ENCODE measurements at places on chromosomes 11 and 22.

DNA sequence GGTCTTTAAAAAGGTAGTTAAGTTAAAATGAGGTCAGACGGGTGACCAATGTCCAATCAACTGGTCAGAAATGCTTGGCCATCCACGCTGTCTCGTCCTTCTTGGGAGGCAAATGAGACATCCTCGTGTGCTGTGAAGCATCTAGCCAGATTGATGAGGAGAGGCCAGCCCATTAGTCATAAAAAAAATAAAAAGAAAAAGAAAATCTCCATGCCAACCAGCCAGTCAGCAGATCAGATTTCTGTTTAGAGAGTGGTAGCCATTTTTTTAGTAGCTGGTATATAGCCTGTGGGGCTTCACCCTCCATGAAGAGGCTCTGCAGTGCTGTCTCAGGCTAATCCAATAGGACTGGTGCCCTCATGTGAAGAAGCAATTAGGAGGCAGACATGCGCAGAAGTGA lies 343.1 kb upstream of the SYN3 start:
- DNase-seq: no peak

DNA sequence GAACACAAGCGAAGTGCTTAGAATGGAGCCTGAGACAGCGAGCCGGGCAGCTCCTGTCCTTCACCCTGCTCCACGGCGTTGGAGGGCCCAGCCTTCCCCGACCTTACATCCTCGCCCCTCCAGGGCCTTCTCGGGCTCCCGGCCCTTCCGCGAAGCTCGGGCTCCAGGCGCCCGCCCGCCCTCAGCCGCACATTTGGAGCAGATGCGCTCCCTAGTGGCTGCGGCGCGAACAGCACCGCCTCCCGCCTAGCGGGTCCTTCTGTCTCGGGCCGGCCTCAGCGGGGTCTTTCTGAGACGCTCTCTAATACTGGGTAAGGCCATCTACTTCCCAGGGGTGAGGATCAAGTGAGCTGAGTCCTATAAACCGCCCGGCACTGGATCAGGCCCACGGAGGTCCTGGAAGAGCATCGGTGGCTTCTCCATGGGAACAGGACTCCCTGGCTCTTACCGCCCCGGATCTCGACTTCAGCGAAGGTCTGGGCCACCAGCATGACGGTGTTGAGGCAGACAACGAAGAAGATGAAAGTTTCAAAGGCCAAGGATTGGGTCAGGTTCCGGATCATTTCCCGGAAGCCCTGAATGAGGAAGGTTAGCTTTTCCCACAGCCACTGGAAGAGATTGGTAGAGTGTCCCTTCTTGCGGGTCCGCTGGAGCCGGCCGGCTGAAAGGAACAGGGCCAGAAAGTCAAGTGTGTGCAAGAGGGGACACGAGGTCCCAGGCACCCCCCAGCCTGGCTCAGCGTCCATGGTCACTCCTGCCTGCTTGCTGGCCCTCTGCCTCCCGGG lies 3.7 kb downstream of the CATSPER1 start:
- peak; percentile 67 for DNase-seq

GRCh38 chr11:103484545-103484944 lies 375.3 kb downstream of the DYNC2H1 start:
- no peak for DNase-seq

GRCh38 chr11:117369534-117369933 lies 41.9 kb downstream of the CEP164 start:
- no peak for DNase-seq

DNA sequence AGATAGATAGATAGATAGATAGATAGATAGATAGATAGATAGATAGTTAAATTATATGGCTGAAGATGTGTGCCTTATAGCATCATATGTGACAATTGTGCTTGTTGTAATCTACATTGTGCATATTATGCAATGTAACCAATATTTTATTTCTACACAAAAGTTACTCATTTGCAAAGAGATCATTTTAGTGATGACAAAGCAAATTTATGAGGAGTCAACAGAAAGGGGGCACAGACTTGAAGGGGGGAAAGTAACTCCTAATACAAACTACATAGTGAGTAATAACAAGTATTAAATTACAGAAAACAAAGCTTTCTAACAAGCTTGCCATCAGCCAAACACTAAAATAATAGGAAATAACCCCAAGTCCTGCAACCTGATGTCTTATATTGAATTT lies 106.8 kb downstream of the MUC15 start:
- no peak for DNase-seq

- peak; percentile 79 for DNase-seq
These were observed 2.3 kb downstream of the CASTOR1 start for GRCh38 chr22:30286813-30287647.

GRCh38 chr11:130037881-130038585 lies 31.7 kb upstream of the APLP2 start:
- no peak for DNase-seq

GRCh38 chr11:68168694-68169093 lies 44.4 kb downstream of the KMT5B start:
- no peak for DNase-seq

GRCh38 chr22:48492366-48493320 lies 1335.0 kb downstream of the BRD1 start:
- peak; percentile 23 for DNase-seq

- no peak for DNase-seq
These were observed 389.1 kb downstream of the AASDHPPT start for GRCh38 chr11:106466521-106467080.

DNA sequence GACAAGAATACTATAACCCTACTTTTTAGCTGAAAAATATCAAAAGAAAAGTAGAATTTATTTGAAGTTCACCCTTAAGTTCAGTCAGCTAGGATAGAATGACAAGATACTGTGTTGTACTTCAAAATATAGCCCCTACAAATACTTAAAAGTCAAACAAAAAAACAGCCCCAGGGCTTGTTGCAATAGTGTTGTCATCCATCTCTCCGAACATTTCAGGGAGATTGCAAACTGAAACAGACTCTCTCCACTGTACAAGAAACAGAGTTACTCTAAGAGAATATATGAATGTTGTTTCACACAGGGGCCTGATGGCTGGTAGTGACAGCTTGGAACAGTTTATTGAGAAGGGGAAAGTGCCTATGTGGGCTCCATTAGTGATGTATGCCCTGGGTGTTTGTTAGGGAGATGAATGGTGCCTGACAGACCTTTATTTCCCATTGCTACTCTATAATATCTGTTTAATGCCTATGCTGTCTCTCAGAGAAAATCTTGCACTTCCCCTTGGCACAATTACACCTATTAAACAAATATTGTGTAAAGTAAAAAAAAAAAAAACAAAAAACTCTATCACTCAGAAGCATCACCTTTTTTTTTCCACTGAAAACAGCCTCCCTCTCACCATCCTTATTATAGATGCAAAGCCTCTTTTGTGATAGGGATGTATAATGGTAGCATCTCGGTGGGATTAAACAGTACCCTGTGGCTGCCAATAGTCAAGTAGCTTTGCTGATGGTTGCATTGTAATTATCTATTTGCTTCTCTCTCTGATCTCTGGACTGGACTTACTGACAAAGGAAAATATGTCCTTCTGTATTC lies 506.3 kb upstream of the LUZP2 start:
- DNase-seq: no peak

DNA sequence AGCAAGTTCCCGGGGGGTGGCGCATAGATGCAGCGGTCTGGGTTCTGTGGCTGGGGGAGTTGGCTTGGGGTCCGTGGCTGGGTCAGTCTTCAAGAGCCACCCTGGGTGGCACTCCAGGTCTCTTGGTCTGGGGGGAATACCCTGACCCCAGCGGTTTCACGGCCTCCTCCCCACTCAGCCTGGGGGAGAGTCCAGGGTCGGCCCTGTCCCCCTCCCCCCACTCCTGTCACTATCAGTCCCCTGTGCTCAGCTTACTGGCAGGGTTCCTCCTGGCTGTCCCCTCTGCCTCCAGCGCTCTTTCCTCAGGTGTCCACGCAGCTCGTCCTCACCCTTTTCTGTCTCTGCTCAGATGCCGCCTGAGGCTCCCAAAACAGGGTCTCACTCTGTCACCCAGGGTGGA lies 68.5 kb upstream of the PARVG start:
- no peak for DNase-seq

DNA sequence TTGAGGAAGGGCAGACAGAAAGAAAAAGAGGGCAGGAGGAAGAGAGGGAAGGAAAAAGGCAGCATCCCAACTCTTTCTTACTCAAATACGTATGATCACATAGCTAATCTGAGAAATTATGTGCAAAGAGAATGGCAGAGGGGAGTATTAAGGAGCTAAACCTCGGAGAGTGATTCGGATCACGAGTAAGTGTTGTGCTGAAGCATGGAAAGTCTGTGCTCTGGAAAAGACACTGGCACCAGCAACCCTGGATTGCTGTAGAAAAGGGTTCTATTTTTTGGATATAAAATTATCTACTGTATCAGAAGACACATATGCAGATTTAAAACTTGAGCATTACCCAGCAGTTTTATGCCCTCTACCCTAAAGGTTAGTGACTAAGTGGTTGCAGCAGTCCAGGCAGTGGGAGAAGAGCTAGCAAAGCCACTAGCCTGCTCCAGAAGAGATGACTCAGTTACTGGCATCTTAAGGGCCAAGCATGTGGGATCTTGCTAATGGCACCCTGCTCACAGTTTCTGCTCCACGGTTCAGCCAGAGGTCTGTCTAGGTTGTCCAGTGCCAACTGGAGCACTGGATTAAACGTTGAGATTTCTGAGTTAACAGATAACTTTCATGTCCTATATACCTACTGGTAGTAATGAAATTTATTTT lies 151.7 kb downstream of the SWAP70 start:
- no peak for DNase-seq

GRCh38 chr22:44956840-44957767 lies 52.7 kb downstream of the PHF21B start:
- no peak for DNase-seq

DNA sequence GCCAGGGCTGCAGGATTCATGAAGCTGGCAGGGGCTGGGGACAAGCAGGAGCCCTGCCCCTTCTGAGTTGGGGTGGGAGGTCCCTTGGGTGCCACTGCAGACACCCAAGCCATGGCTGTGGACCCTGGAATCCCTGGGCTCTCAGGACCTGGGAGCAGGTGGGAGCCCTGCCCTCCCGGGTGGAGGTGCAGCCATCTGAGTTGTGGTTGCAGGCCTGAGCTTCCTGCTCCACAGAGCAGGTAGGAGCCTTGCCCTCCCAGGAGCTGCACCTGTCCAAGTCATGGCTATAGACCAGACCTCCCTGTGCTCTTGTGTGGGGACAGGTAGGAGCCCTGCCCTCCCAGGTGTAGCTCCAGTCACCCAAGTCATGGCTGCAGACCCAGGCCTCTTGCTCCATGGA lies 113.5 kb downstream of the ARHGAP20 start:
- no peak for DNase-seq

DNA sequence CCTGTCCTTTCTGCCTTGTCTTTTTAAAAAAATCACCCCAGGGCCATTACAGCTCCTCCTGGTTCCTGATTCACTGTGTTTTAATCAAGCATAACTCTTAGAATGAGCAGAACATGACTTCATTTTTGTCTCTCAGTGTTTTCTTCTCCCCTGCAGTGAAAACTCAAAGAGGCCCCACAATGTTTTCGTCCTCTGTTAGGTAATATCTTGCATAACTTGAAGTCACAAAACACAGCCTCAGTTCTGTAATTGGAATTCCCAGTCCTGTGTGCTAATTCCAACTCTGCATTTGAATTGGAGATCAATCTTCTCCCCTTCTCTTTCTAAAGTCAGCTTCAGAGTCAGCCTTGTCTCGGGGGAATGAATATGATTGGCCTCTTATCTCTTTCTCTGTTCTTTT lies 186.5 kb upstream of the NAV2 start:
- DNase-seq: no peak

GRCh38 chr11:100105982-100106358 lies 581.1 kb upstream of the ARHGAP42 start:
- no peak for DNase-seq

DNA sequence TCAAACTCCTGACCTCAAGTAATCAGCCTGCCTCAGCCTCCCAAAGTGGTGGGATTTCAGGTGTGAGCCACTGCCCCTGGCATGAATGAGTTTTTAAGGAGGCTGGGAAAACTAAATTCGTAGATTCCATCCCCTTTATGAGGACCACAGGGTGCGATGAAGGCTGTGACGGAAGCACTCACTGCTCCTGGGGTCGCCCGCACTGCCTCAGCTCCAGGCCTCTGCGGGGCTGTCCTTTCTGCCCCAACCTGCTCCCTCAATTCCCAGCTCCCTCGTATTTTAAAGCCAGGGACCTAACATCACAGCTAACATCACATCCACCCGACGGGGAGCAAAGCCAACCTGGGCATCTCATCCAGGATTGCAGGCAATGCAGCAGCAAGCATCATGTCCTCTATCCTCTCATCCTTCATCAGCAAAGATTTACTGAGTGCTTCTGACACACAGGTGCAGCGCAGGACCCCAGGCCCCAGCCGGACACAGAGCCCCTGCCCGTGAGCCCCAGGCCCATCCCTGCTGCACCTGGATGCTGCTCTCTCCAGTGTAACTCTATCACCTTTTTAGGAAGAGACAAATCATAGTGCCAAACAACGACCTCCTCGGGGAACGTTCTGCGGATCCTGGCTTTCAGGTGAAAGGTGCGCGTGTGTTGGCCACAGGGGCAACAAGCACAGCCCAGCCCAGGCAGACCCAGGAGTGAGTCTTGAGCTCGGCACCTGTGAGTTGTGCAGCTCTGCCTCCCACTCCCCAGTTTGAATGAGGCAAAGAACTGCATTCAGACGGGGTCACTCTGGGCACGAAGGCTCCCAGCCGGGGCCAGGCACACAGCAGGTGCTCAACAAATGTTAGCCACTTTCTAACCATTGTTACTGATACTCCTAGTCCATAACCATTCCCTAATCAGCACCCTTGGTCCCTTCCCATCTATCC lies 134.3 kb downstream of the CRYBB2 start:
- no peak for DNase-seq

- no peak for DNase-seq
These were observed 381.4 kb downstream of the BRD1 start for GRCh38 chr22:49446145-49446758.

DNA sequence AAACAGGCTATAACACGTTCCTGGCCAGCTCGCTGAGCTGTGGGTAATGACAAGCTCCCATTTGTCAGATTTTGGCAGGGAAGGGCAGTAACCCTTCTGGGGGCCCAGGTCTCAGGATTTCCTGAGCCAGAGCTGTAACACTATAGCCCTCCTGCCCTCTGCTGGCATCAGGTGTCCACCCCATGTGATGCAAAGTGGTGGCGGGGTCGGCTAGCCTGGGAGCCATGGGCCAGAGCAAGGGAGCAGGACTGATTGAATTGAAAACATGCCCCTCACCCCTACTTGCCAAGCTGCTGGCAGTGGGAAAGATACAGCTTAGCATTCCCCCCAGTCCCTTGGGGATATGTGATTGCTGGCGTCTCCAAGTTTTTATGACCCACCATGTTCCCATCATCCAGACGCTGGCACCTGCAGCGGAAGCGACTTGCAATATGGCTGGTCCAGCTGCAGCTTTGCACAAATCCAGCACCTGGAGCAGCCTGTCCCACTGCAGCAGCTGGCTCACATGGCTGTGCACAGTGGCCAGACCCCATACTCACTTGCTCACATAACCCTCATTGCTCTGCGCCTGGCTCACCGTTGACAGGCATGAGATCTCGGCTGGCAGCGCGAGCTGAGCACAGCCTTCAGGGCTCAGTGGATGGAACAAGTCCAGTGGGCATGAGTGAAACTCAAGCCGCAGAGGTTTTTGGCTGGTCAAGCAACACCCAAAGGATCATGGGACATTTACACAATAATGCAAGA lies 1147.8 kb downstream of the JRKL start:
- no peak for DNase-seq

GRCh38 chr11:89536926-89537325 lies 45.8 kb upstream of the NOX4 start:
- no peak for DNase-seq
